ENCODE measurements at places on chromosomes 4 and X.

- DNase-seq = no peak
These were observed 28.3 kb upstream of the MAGEC2 start for GRCh38 chrX:142233400-142233799.

- DNase-seq = no peak
These were observed 71.1 kb upstream of the PPP3CA start for GRCh38 chr4:101418466-101418865.

GRCh38 chrX:28188526-28188925 lies 207.3 kb upstream of the DCAF8L1 start:
- no peak for DNase-seq

- DNase-seq = no peak
These were observed 76.2 kb downstream of the STARD8 start for GRCh38 chrX:68723491-68724155.

- DNase-seq = no peak
These were observed 123.0 kb downstream of the RASGEF1B start for GRCh38 chr4:81348778-81349094.

All from Karpas-422 (cell line).